ENCODE measurements at places on chromosomes 12 and 14.

DNA sequence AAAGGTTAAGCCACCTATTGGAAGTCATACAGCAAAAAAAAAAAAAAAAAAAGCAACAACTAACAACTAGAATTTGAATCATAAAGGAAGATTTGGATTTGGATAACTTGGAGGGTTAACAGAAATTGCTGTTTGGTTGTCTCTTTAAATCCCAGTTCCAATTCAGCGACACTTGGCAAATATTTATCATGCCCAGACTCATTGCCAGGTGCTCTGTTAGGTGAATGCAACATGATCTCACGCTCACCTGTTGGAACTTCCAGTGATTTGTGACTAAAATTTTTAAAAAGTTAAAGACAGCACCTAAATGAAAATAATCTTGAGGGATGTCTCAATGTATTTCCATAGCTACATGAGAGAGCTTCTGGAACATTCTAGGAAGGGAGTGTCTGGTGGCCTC, 103.7 kb downstream of the TBX3 start:
- no peak for DNase-seq

GRCh38 chr14:76537906-76538647, 162.1 kb downstream of the ESRRB start:
- DNase-seq = no peak

GRCh38 chr12:117046011-117046369, 53.2 kb downstream of the TESC start:
- no peak for DNase-seq

- DNase-seq = no peak
Measured at GRCh38 chr12:3310271-3311026, 180.6 kb upstream of the PRMT8 start.

GRCh38 chr12:3803865-3804472, 51.1 kb upstream of the CRACR2A start:
- peak; percentile 65 for DNase-seq

DNA sequence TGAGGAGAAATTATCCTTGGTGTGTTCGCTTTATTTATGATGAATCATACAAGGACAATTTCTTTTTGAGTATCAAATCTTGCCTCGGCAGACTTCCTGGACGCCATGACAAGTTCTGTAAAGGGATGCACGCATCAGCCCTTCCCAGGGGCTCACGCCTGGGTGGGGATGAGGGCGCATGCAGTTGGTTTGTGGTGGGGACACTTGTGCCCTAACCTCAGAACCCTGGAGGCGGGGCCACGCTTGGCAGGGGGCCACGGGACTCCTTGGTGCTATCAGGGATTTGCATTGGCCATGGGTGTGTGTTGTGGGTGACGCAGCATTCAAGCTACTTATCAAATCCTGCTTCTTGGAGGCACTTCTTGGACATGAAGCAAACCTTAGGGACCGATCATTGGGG, 143.8 kb upstream of the RTL1 start:
- DNase-seq = no peak

- DNase-seq = no peak
Measured at GRCh38 chr14:89740241-89740640, 214.3 kb downstream of the EFCAB11 start.

GRCh38 chr12:38892087-38892786, 13.2 kb downstream of the CPNE8 start:
- no peak for DNase-seq

DNA sequence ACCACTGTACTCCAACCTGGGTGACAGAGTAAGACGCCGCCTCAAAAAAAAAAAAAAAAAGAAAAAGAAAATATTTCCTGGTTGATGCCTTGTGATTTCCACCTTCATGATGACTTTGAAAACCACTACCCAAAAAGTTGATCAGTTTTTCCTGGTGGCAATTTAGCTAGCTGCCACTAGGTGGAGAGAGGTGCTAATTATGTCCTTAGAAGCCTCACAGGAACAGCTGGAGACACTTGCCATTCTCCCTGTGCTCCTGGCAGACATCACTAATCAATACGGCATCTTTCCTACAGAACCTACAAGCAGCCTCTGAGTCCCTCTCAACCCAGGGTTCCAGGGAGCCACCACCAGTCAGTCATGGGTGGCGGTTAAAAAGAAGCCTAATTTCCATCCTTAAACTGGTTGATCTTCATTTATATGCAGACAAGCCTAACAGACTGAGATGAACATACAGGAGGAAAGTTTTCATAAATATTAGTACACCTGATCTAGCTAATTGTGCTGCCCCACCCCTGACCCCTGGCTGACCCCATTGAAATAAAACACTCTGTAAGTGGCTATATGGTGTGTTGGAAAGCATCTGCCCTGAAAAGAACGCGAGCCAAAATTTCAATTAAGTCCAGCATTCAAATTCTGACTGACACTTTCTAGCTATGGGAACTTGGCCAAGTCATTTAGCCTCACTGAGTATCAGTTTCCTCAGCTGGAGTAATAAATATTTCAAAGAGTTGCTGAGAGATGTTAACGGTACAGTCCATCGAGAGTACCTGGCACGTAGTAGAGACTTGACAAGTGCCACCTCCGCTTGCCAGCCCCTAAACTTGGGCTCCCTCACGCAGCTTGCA, 6.2 kb upstream of the OAS1 start:
- DNase-seq = peak; percentile 36

DNA sequence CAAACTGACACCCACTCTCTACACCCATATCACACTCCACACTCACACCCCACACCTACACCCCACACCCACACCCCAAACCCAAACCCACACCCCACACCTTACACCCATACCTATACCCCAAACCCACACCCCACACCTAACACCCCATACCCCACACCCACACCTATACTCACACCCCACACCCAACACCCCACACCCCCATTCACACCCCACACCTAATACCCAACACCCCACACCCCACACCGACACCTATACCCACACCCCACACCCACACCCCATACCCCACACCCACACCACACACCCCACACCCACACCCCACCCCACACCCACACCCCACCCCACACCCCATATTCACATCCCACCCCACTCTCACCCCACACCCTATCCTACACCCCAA, 38.5 kb downstream of the TMEM120B start:
- no peak for DNase-seq

- no peak for DNase-seq
Measured at GRCh38 chr14:68684466-68685418, 108.1 kb downstream of the ZFP36L1 start.

- DNase-seq = no peak
Measured at GRCh38 chr14:42563313-42563712, 956.6 kb downstream of the LRFN5 start.

Measured in astrocyte of the spinal cord (primary cell).